Anterior cingulate cortex (tissue), 58 donors: ENCODE measurements at places on chromosomes 1 and 21.
A peak's percentile ranks its signal among the peaks of the same experiment; 100 is the strongest.

GRCh38 chr1:27049100-27049499, 36.5 kb upstream of the TENT5B start:
- no peak for DNase-seq

- DNase-seq: no peak
Measured at GRCh38 chr1:209368864-209369598, 214.5 kb upstream of the CAMK1G start.

GRCh38 chr1:25066731-25067517, 136.8 kb upstream of the RUNX3 start:
- DNase-seq: no peak

GRCh38 chr1:229557200-229557850, 1.2 kb downstream of the ABCB10 start:
- no peak for DNase-seq

DNA sequence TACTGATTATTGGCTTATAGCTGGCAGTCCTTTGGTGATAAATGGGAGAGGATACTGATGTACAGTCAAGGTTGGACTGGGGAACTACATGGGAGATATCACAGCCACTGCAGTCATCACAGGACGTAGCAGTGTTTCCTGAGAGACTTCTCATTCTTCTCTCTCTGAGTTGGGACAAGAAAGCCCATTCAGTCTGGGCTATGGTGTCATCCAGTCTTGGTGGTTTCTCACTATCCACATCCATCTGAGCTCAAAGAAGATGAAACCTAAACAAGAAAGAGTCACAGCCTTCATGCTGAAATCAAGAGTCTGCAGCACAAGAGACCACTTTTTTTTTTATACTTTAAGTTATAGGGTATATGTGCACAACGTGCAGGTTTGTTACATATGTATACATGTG, 12.8 kb upstream of the CD53 start:
- no peak for DNase-seq

DNA sequence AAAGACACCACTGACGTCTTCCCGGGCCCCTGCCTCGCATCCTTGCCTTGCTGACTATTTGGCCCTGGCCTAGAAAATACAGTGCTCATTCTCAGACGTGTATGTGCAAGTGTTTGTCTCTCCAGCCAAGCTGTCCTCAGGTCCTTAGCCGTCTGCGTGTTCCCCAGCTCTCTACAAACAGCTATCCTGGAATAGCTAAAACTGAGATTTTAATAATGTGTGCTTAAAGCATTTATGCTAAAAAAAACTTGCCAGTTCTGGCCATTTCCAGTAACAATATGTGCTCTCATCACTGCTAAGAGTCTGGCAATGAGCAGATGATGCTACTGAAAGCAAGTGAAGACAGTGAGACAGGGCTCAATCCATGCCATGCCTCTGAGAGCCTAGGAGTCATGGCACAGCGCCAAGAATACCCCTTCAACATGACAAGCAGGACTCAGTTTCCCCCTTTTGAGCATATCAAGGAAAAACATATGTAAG, 55.7 kb downstream of the IRF2BP2 start:
- no peak for DNase-seq

DNA sequence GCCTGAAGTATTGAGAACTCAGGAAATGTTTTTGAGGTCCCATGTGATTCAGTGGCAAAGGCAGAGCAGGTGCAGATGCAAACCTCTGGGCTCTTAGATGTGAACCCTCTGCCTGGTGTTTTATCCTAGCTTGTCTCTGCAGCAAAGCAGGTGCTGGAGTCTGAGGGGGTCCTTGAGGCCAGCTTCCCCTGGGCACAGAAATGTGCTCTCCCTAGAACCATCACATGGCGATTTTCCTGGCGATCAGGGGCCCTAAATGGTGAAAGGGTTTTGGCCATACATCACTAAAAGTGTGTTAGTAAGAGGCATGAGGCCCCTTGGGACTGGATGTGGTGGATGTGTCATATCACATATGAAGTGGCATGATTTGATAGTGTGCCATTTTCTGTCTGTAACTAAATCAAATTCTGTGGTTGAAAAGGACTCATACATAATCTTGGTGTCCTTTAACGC, 144.8 kb downstream of the ST6GALNAC3 start:
- DNase-seq: no peak

- DNase-seq: no peak
Measured at GRCh38 chr21:37675202-37675801, 241.0 kb downstream of the KCNJ6 start.

DNA sequence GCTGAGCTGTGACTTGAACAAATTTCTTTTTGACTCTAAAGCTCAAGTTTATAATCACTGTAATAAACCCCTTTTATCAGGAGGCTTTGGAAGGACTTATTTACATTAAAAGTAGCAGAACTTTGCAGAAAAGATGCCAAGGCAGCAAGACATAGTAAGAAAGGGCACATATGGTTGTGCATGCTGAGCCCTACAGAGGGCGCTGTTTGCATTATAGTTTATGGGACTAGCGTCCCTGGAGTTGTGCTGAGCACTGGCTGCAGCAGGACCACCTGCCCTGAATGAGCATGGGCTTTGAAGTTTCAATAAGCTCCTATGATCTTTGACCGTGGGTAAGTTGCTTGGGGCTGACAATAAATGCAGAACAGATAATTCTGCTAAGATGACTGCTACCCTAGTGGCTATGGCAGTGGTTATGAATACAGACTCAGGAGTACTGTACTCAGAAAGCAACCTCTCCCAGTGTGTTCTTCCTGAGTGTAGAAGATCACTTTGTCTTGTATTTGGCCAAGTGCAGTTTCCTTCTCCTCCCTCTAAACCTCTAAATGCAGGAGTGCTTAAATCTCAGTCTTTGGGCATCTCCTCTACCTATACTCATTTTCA, 45.4 kb upstream of the USP1 start:
- no peak for DNase-seq

- DNase-seq: no peak
Measured at GRCh38 chr21:33015756-33016155, 10.0 kb upstream of the OLIG2 start.

GRCh38 chr1:14112613-14113012, 412.6 kb downstream of the PRDM2 start:
- no peak for DNase-seq

GRCh38 chr1:156012051-156012817, 8.5 kb downstream of the SSR2 start:
- DNase-seq: no peak

DNA sequence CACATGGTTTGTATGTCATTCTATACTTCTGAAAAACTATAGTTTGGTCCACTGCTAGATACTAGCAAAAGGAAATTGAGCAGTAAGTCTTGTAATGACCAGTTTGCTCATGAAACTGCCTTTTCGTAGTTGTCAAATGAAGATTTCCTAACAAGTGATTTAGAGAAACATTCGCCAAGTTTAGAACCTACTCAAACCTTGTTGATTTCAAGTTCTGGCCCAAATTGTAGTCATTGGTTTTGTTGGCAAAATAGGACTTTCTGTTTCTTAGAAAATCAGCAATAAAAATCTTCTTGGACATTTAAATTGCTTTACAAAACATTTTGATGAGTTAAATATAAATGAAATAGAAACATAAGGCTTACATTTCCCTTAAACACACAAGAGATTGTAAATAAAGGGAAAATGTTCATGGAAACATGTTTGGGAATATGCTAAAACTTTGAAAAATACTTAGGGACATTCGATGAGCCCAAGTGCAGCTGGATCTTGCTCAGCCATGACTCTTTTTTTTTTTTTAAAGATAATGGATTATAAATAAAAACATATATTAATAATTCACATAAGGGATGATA, 178.5 kb upstream of the LYPLAL1 start:
- no peak for DNase-seq

DNA sequence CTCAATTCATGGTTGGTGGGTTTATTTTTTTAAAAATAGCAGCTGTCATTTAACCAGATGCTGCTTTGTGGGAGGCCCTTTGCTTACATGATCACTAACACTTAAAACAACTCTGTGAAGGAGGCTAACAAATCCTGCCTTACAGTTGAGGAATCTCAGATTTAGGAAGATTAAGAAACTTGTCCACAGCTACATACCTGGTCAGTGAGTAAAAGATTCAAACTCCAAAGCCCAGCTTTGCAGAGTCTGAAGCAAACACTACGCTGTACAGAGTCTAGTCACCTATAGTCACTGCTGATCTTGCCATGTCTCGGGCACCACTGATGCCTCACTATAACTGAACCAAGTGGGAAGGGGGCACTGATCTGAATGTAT, 535.4 kb downstream of the SMYD3 start:
- DNase-seq: no peak

- peak; percentile 61 for DNase-seq
Measured at GRCh38 chr1:43317817-43318471, 17.2 kb downstream of the TIE1 start.
